ENCODE measurements at places on chromosomes 1 and 21.

- no peak for DNase-seq
Observed at GRCh38 chr1:61122389-61122788, 40.0 kb downstream of the NFIA start.

- DNase-seq = peak; percentile 59
Observed at GRCh38 chr21:36422279-36423098, 37.3 kb downstream of the CHAF1B start.

DNA sequence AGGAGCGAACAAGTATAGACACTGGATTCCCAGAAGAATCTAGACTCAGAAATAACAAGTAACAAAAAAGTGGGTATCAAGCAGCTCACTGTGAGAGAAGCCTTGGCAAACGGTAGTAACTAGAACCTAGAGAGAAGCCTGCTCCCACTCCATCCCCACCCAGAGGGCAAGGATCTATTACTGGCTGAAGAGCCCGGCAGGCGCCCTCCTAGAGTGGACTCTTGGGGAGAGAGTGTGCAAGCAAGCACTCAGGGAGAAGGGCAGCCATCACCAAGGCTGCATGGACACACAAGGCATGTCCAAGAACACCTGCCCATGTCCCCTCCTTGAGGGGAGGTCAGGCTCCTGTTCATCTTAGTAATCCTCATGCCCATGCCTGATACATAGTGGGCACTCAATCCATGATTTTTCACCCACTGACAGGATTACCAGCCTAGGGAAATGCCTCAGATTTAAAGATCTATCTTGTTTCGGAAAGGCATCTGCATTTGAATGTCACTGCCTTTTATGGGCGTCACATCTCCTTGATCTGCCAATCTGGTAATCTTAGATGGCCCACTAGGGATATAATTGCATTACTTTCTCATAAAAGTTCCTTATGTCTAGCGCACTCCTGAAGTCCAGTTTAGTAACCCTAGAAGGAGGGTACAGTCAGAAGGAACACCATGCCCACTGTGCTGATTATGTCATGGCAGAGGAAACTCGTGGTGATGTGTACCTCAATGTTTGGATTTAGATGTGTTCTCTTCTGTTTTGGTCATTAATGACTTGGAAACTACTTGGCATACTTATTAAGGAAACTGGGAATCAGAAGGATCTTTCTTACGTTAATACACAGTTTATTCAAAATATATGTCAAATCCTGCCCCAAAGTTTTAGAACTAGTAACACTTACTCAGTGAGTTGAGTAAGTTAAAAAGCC is 14.4 kb downstream of the CNN3 start:
- DNase-seq = no peak

DNA sequence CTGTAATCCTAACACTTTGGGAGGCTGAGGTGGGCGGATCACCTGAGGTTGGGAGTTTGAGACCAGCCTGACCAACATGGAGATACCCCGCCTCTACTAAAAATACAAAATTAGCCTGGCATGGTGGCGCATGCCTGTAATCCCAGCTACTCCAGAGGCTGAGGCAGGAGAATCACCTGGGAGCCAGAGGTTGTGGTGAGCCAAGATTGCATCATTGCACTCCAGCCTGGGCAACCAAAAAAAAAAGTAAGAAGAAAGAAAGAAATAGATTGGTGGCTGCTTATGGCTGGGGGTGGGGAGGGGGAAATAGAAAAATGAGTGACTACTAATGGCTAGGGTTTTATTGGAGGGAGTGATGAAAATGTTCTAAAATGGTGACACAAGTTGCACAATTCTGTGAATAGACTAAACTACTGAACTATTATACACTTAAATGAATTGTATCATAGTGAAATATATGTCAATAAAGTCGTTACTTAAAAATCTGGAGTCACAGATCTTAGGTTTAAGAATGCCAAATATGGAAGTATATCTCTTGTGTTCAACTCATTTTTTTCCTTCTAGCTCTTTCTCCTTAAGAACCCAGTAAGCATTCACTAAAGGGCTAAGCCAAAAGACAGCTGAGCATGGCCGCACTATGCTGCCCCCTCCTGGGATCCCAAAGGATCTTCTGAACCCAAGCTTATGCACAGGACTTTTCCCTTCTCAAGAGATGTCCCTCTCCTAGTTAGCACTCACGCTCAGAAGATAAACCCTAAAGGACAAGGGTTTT is 3.2 kb upstream of the NPL start:
- peak; percentile 58 for DNase-seq

- no peak for DNase-seq
Observed at GRCh38 chr1:219324171-219324570, 150.5 kb downstream of the LYPLAL1 start.

DNA sequence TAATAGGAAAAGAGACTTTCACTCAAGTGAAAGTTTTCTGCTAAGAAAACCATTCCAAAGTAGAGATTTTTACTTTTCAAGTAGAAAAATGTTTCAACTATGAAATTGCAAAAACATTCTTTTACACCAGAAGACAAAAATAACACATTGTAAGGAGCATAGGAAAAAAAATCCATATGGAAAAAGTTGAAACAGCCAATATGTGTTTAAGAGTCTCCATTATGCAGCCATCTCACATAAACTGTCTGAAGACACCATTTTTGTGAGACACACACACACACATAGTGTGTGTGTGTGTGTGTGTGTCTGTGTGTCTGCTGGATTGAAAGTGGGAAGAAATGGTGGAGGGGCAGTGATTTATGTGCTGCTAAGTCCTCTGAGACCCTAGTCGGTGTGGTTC is 162.1 kb downstream of the HHAT start:
- DNase-seq = no peak

GRCh38 chr1:205276689-205277065 is 44.9 kb downstream of the NUAK2 start:
- no peak for DNase-seq

DNA sequence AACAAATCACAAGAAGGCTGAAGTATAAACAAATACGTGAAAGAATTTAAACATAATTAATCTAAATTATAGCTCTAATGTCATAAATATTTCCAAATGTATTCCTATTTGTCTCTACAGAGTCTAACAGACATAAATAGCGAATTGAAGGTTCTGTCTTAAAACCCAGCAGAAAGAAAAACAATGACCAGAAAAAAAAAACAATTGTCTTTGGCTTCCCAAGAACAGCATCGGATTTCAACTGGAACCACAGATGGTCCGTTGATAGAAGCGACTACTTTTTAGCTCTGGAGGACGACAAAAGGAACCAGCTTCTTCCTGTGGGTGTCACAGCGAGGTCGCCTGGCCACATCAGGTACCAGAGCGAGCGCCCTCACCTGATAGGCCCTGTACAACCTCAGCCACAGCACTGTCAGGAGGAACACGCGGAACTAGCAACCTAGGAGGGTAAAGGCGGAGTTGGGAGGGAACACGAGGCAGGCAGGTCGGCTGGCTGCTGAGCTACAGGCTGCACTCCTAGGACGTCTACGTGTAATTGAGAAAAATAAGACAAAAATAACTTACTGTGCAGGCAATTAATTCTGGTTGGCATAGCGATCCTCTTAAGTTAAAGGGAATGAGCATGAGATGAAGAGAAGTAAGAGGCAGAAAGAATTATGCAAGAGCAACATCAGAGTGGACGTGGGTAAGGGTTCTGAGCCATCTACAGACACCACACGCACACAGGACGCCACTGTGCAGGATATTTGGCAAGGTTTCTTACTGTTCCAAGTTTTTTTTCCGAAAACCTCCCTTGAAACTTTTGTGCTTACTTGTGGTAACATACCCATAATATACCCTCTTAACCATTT is 16.7 kb upstream of the PRDM15 start:
- peak; percentile 68 for DNase-seq

- DNase-seq = no peak
Observed at GRCh38 chr1:88612773-88613172, 71.3 kb upstream of the PKN2 start.

- no peak for DNase-seq
Observed at GRCh38 chr1:10898921-10899320, 102.5 kb upstream of the CASZ1 start.

- DNase-seq = no peak
Observed at GRCh38 chr1:199287206-199287605, 648.4 kb downstream of the PTPRC start.

DNA sequence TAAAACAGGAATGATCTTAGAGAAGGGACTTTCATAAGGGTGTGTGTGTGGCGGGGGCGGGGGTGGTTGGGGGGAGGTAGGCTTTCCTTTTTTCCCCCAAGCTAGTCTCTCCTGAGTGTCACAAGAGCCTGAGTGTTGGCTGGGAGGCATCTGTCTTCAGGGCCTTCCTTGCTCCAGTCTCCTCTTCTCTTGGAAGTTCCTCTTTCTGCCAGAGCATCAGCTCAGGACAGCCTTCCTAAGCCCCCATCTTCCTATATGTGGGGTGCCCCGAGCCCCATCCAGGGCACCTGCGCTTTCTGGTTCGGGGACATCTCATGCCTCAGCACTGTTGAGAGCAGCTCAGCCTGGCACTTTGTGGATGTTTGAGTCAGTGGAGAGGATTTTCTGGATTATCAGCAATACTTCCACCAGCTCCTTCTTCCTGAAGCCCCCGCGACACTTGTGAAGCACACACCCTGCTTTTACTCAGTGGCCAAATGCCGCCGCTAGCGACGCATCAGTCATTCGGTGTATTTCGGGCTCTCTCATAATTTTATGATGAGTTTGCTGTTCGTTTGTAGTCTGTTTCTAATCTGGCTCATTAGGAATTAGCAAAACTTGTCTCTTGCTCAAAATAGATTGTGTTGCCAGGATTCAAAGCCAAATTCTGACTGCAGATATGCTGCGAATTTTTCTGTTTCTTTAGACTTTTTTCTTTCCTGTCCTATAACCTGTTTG is 61.7 kb downstream of the GALNT2 start:
- no peak for DNase-seq

DNA sequence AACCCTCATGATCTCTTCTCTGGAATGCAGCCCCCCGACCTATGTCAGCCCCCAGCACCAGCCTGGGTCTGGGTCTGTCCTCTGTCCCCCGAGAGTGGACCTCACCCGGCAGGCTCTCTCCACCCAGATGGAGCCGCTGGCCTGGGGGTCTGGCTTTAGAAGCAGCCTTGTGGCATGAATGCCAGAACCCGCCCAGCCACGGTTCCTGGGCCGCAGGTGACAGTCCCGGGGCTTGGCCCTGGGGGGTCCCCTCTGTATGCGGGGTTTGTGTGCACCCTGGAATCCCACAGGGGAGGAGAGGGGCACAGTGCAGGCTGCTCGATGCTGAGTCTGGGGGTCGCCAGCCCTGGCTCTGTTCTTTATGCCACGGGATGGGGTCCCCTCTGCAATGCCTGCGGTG is 96.0 kb upstream of the ACTRT2 start:
- no peak for DNase-seq

GRCh38 chr1:201084295-201084694 is 27.9 kb downstream of the CACNA1S start:
- DNase-seq = no peak

DNA sequence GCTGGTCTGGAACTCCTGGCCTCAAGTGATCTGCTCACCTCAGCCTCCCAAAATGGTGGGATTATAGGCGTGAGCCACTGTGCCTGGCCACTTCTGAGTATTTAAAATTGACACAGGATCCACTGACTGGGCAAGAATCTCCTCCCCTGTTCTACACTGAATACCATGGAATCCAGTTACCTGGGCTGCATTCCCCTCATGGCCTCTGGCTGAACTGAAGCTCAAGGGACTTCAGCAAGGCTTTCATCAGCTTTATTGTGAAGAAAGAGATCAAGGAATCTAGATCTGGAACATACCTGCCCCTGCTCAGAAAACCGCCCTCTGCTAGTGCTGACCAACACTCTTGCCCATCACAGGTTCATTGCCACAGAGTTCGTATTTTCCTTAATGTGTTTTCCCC is 20.5 kb downstream of the NCF2 start:
- no peak for DNase-seq

DNA sequence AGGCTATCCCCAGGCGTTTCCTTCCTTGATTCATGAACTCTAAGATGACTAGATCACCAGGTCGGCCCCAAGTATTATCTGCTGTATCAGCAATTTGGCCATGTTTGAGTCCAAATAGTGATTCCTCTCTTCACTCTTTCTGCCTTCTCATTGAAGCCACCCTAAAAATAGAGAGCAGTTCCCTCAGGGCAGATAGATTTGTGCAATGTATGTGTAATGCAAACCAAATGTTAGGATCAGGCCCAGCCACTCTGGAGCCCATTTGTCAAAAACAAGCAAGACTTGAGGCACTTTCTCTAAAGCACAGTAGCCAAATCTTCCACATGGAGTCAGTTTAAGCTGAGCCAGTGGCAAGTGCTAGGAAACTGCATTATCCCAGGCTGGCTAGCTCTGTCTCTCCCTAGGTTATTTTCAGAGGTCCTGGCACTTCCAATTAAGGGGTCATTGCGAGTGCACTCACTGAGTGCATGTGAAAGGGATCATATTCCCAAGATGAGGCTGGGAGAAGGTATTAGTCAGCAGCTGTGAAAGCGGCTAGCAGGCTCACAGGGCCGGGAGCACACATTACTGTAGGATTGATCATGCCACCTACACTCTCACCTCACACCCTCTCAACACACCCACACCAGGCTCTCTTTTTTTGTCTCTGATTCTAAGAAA is 97.9 kb upstream of the RAB3GAP2 start:
- no peak for DNase-seq

DNA sequence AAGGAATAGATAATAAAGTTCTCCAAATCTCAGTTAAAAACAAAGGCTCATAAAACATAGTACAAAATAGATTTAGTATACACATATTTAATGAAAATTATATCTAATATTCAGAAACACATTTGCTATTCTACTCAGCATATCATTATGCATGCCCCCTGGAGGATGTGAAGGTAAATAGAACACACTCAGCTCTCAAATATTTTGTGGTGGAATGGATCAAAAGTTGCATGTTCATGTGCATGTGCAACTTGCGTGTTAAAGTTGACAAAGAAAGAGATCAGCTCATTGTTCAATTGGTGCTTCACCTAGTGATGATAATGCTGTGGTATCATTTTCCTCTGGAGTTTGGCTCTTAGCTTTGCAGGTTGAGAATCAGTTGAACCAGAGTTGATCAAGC is 4.9 kb upstream of the ZNF644 start:
- DNase-seq = no peak

DNA sequence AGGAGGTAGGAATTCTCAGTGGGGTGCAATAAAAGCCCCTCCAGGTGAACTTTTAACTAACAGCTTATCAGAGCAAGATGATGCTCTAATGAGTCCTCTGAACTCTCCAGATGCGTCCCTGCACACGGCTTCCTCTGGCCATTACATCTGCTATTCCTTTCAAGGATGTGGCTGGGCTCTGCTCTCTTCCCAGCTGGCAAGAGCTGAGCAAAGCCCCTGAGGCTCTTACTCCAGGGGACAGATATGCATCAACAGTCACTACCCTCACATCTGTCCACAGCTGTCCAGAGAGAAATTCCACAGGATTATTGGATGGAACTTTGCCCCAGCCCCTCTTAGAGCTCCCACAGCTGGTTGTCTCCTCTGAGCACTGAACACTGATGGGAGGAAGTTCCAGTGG is 267.8 kb downstream of the C1orf94 start:
- no peak for DNase-seq

- DNase-seq = no peak
Observed at GRCh38 chr1:3545363-3546047, 65.8 kb downstream of the MEGF6 start.

GRCh38 chr1:234515411-234515810 is 36.4 kb upstream of the TARBP1 start:
- DNase-seq = no peak
